Activated CD8-positive, alpha-beta memory T cell treated with anti-CD3 and anti-CD28 coated beads, Interleukin-2, amount 10 ng/mL, durations not matched to agents 7 days and 5 days (primary cell): ENCODE measurements at places on chromosomes 4 and X. TPM values are rescaled to one million over a fixed set of nuclear protein-coding genes. Genes with fewer than 3 reads are reported as not detected.

GRCh38 chr4:26085551-26085950 lies 171.5 kb downstream of the SMIM20 start:
- H3K4me1 ChIP-seq: peaks cover 64% of the 10 kb centered on the region
- H3K27me3 ChIP-seq: no peaks in the 10 kb centered on the region
- peaks cover 9% of the 10 kb centered on the region for H3K36me3 ChIP-seq
- no peak for DNase-seq
- H3K4me3 ChIP-seq: no peak overlapping the region
- H3K27ac ChIP-seq: no peak overlapping the region

DNA sequence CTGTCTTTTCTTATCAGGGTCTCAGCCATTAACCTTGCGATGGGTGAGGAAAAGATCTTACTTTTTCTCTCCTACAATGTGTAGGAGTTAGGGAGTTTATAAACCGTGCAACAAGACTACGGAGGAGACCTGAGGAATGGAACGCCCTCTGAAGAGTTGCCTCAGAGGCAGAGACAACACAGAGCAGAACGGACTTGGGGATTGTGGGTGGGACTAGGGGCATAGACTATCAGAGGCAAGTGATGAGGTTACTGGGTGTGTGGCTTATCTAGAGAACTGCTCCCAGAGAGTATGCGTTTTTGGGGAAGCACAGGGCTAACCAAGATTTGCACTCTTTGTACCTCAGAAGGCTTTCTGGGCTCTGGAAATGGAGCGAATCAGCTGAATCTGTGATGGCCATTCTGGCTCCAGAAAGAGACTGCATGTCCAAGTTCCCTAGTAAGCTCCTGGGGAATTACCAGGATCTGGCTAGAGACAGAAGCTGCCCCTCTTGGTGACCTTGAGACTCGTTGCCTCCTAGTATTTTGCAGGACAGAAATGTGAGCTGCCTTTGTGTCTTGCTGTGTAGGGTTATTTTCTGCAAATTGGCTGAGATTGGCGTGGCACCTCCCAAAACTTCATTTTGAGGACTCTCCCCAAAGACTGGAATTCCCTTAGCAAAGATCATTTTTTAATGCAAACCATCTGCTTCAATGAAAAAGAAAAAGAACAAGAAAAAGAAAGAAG lies 118.9 kb downstream of the ARSF start:
- no peak overlapping the region for H3K4me3 ChIP-seq
- no peaks in the 10 kb centered on the region for H3K36me3 ChIP-seq
- H3K27ac ChIP-seq: no peak overlapping the region
- no peaks in the 10 kb centered on the region for H3K4me1 ChIP-seq
- no peak for DNase-seq
- no peaks in the 10 kb centered on the region for H3K27me3 ChIP-seq

NKX6-1 gene
- total RNA-seq: not detected

DNA sequence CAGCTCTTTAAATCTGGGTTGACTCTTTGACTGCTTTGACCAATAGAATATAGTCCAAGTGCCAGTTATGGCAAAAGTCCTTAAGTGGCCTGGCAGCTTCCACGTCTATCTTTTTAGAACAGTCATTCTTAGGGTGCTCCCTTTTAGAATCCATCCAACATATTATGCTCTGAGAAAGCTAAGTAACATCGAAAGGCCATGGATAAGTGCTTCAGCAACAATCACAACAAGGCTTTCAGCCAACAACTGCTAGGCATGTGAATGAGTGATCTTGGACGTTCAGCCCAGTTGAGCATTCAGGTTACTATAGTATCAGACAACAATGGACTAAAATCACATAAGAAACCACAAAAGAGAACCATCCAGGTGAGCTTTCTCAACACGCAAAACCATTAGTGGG lies 818.7 kb downstream of the DMD start:
- H3K36me3 ChIP-seq: no peaks in the 10 kb centered on the region
- H3K27me3 ChIP-seq: no peaks in the 10 kb centered on the region

DNA sequence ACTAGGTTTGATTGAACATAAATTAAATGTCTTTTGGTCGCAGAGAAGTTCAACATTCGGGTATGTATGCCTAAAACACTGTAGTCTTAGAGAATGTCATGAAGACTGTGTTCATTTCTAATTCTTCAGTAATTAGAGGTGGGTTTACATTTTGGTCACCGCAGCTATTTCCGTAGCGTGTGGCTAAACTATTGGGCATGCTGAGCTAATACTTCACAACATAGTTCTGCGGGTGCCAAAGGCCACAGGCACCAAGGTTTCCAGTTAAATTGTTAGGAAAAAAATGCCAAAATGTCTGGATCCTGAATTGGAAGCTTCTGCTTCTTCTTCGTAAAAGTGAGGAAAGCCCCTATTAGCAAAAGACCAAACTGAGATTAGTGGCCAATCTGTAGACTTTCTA lies 25.1 kb downstream of the SMIM31 start:
- DNase-seq: no peak
- H3K4me3 ChIP-seq: no peak overlapping the region
- H3K36me3 ChIP-seq: no peaks in the 10 kb centered on the region
- H3K27ac ChIP-seq: no peak overlapping the region
- H3K27me3 ChIP-seq: peaks cover 12% of the 10 kb centered on the region
- H3K4me1 ChIP-seq: no peaks in the 10 kb centered on the region
